ENCODE measurements at places on chromosomes 12 and 14. TPM values are rescaled to one million over a fixed set of nuclear protein-coding genes. Genes with fewer than 3 reads are reported as not detected.

PDE3A gene
- 2.3 TPM for total RNA-seq

KLHL33 gene
- total RNA-seq = 0.17 TPM

FGF23 gene
- total RNA-seq = 0.24 TPM

ERBB3 gene
- 49.2 TPM for total RNA-seq

DNA sequence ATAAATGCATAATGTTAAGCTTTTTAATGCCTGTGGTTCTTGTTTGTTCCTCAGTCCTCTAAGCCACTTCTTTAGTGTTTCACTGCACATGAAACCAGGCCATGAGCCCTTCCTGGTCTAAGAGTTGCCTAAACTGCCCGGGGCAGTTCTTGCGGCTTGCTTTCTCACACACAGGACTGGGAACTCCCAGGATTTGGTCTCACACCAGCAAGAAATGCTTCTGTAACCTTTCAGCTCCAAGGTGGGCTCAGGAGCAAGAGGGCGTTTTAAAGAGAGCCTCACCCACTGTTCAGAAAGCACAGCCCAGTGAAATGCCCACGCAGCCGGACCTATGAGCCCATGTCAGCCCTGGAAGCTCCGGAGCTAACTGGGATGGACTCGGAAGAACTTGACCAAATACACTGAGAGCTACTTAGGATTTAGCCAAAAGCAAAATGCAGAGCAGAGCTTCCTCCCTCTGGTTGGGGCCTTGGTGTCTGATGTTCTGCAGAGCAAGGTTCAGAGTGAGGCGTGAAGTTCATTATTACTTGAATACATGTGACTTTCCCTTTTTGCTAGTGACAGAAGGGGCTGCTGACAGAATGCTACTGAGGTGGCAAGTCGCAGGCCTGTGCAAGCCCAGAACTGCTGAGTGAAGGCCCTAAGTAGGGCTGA lies 23.4 kb downstream of the SLC25A29 start:
- no peak for DNase-seq
- no peak overlapping the region for H3K4me3 ChIP-seq
- H3K4me1 ChIP-seq = peaks cover 57% of the 10 kb centered on the region
- no peaks in the 10 kb centered on the region for H3K27me3 ChIP-seq
- H3K36me3 ChIP-seq = no peaks in the 10 kb centered on the region
- H3K27ac ChIP-seq = peak overlapping the region; percentile 92

DNA sequence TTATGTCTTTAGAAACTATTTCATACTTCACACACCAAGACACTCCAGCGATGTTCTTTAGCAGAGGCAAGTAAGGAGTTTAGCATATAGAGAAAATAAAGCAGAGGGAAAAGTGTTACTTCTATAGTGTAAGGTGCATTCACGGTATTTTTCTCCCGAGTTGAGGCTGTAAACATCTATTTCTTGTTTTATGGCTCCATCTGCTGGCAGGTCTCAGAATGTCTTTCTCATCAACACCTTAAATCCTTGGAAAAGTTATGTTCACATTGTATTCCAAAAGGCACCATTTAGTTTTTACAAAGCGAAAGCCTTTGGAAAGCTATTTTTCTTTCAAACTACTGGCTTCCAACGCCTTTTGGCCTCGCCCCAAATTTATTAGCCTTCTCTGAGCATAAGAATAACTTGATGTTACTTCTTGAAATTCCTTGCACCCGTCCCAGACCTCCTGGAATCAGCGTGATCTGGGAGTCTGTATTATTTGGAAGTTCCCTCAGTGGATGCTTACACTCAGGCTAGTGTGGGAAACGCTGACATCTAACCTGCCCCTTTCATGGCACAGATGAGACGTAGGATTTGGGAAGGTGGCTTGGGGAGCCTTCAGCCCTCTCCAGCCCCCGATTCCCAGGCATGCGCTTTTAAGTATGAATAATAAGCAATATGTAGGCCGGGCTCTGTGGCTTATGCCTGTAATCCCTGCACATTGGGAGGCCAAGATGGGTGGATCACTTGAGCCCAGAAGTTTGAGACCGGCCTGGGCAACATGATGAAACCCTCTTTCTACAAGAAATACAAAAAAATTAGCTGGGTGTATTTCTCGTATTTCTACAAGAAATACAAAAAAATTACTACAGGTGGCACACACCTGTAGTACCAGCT lies 1.9 kb upstream of the PIWIL1 start:
- H3K27ac ChIP-seq = no peak overlapping the region
- H3K4me1 ChIP-seq = peaks cover 6% of the 10 kb centered on the region
- peaks cover 39% of the 10 kb centered on the region for H3K36me3 ChIP-seq
- DNase-seq = no peak
- peaks cover 29% of the 10 kb centered on the region for H3K27me3 ChIP-seq

GRCh38 chr12:117497407-117497806 lies 136.0 kb upstream of the NOS1 start:
- no peak overlapping the region for H3K4me3 ChIP-seq
- H3K27me3 ChIP-seq = no peaks in the 10 kb centered on the region
- no peak overlapping the region for H3K27ac ChIP-seq
- no peak for DNase-seq

DNA sequence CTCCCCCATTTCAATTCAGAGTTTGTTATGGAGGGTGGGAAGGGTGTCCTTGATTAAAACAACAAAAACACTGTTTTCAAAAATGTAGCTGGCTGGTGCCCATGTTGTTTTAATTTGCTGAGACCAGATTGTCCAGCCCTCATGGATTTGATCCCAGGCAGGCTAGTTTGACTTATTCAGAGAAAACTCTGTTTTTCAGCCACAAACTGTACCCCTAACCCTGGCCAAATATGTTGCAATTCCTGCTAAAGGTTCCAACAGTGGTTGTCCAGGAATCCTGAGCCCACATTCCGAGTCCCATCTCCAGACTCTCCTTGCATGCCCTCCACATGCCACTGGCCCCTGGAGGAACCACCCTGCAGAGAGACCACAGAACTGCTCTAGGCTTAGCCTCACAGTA lies 36.0 kb downstream of the MAP1LC3B2 start:
- H3K27ac ChIP-seq = no peak overlapping the region
- peaks cover 30% of the 10 kb centered on the region for H3K4me1 ChIP-seq
- no peaks in the 10 kb centered on the region for H3K27me3 ChIP-seq
- no peaks in the 10 kb centered on the region for H3K36me3 ChIP-seq

Data from WTC11 (cell line).